Activated CD4-positive, CD25-positive, alpha-beta regulatory T cell treated with anti-CD3 and anti-CD28 coated beads, Interleukin-2, amount 50 U/mL, for 72 hours (primary cell): ENCODE measurements at places on chromosomes 5 and 9.

- no peak for DNase-seq
Measured at GRCh38 chr9:138009016-138009802, 131.6 kb downstream of the CACNA1B start.

GRCh38 chr9:98315551-98316060 is 60.2 kb upstream of the TBC1D2 start:
- DNase-seq = peak; percentile 78

DNA sequence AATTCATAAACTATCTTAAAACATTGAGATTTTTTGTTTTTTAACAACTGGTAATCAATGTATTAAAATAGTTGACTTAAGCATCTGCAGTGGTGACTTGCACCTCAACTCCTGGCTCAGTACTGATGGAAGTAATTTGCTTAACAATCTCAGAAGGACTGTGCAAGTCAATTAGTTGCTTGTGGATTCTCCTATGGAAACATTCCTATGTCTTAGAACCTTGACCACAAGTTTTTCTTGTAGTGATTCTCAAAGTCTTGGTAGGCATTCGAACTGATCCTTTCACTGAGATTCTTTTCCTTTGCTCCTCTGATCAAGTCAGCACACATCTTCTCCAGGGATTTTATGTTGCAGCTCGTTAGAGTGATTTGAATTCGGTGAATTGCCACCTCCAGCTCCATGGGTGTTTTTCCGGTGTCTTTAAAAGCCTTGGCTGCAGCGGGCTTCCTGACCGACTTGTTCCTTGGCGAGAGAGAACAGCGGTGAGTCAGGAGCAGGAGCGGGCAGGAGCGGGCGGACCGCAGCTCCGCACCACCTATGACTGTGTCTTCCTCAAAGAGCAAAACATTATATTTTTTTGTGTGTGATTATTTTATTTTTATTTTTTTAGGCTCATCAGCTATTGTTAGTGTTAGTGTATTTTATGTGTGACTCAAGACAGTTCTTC is 21.1 kb downstream of the HMGXB3 start:
- no peak for DNase-seq

DNA sequence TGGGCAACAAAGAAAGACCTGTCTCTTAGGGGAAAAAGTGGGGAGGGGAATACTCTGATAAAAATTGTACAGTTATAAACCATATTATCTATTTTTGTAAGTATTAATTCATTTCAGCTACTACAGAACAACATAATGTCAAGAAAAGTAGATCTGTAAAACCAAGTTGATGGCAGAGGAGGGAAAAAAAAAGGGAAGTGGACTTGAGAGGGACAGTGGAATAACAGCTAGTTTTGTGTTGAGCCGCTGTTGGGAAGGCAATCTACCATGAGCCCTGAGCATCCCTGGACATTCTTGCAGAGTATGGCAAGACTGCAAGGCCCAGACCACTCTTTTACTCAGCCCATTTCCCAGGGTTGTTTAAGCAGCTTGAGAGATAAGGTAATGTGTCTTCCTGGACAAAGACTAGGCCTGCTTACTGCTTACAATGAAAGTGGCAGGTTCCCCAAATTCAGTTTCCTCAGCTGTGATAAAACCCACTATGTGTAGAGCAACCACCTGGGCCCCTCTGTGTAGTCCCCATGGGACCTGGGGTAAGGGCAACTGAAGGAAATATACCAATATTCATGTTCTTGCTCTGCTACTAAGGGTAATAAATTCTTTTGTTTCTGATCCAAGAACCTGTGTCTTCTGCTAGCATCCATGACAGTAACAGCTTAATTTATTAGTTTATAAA is 25.0 kb downstream of the CEP120 start:
- no peak for DNase-seq

DNA sequence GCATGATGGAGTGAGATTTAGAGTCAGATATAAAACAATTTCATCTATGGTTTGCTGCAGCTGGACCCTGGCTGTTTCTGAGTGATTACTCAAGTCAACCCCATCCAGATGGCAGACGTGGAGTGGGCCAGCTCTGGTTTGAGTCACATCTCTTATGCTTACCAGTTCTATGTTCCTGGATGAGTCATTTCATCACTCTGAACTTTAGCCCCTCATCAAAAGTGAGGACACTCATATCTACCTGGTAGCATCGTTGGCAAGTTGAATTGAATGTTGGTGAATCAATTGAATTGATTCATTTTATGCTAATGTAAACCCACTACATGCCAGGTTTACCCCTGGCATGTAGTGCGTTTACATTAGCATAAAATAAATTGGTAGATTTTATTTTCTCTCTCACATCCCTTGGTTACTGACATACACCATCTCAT is 176.4 kb downstream of the FGF18 start:
- DNase-seq = no peak

DNA sequence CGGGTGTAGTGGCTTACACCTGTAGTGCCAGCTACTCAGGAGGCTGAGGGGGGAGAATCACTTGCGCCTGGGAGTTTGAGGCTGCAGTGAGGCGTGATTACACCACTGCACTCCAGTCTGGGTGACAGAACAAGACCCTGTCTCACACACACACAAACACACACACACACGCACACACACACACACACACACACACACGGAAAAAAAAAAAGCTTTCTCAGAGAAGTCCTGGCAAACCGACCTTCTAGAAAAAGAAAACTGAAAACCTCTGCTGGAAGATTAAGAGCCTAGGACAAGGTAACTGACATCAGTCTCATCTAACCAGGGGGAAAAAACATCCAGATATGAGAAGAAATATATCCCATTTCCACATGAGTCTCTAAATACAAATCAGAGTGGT is 140.3 kb upstream of the RETREG1 start:
- DNase-seq = no peak

DNA sequence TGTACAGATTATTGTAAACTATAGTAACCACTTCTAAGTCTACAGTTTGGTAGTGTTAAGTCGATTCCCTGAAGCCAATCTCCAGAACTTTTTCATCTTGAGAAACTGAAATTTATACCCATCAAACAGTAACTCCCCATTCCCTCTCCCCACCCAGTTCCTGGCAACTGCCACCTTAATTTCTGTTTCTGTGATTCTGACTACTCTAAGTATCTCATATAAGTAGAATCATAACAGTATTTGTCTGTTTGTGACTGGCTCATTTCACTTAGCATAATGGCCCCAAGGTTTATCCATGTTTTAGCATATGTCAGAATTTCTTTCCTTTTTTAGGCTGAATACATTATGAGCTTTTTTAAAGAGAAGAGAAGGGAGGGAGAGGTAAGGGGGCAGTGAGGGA is 61.4 kb downstream of the SPOCK1 start:
- DNase-seq = no peak
